GM12891 (cell line): ENCODE measurements at places on chromosomes 7 and 10.

DNA sequence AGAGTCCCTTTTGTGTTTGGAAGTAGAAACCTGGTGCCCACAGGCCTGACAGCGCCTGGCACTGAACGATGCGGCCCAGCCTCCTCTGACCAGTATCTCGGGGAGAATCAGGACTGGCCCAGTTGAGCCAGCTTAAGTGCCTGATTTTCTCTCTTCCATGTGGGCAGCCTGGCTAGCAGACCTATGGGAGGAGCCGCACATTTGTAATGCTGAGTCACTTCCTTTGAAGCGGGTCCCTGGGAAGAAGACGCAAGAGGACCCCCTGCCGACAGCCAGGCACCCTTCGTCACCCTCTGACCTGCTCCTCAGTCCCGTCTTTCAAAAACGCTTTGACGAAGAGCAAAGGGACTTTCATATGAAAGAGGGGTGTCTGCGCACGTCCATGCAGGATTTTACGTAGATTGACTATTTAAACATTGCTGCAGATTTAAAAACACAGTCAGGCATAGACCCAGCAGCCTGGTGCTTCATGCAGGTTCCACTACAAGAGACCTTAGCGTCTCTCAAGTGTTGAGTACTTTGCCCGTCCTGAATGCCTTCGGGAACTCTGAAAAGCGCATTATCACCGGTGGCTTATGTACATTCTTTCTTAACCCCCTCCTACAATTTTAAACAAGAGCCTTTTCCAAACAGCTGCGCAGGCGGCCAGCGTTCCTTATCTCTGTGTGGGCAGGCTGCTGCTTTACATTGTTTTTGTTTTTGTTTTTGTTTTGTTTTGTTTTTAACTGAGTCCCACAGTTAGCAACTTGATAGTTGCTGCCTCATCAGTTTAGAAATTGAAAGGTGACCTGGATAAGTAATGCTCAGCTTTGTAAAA lies 36.5 kb upstream of the AP5Z1 start:
- no peak for DNase-seq

- no peak for DNase-seq
Observed at GRCh38 chr7:41294556-41295454, 408.1 kb downstream of the INHBA start.

DNA sequence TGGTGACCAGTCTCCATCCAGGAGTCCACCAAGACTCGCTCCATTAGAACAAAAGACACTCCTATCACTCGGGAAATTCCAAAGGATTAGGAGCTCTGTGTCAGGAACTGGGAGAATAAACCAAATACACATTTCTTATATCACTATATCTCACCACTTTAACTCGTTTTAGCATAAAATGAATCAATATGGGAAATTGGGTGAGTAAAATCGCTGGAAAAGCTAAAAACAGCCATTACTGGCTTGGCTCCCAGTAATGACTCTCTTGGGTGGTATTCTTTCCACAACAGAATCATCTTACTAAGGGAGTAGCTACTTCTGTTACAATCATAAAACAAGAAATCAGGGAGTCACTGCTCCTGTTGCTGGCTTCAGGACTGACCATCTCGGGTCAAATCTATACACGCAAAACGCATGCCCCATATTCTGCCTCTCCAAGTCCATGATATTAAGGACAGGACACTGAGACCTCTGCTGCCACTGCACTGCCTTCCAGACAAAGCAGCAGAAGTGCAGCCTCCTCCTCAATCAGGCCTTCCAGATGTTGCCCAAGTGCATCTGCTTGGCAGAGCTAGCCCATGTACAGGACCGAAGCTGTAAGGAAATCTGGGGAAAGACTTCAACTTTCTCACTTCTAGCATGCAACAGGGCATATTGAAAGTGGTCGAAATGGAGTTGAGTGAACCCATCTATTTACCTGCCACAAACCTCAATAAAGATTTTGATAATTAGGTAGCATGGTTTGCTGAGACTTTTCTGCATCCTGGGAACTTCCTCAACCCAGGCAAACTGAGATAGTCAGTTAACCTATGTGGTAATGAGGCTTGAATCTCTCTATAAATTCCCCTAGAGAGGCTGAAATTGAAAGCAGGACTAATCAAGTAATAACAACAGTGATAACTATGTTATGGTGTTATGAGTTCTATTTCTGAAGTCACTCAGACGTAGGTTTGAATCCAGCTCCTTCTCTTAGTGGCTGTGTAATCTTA lies 14.4 kb upstream of the PANK1 start:
- DNase-seq = no peak

DNA sequence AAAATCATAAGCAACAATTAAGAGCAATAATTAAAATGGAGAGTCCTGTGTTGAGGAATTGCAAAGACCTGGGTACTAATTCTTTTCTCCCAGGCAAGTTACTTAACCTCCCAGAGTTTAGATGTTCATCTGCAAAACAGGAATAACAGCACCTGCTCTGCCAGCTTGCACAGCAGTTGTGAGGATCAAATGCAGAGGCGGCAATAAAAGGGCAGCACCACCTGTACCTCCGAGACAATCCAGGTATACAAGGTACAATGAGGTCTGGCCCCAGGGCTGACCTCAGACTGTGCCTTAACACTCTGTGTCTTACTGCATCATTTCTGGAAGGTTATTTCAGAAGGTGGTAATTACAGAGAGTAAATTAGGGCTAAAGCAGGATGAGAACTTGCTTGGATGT lies 14.5 kb upstream of the FAM204A start:
- no peak for DNase-seq

DNA sequence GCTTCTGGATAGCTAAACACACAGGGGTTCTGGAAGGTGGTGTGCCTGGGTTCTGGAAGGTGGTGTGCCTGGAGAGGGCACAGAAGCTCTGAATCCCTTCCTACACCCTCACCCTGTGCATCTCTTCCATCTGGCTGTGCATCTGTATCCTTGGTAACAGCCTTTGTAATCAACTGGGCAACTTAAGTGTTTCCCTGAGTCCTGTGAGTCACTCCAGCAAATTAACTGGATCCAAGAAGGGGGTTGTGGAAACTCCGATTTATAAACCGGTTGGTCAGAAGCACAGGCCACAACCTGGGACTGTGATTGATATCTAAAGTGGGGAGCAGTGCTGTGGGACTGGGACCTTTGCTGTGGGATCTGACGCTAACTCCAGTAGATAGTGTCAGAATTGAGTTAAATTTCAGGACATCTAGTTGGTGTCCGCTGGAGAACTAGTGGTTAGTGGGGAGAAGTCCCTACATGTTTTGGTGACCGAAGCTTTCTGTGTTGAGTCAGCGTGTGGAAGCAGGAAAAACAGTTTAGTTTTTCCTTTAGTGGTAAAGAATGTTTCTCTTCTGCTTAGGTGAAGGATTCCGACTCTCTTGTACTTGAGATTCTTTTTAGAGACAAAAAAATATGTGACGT lies 228.1 kb downstream of the BMPER start:
- DNase-seq = no peak
